ENCODE measurements at places on chromosomes 11 and 22.

DNA sequence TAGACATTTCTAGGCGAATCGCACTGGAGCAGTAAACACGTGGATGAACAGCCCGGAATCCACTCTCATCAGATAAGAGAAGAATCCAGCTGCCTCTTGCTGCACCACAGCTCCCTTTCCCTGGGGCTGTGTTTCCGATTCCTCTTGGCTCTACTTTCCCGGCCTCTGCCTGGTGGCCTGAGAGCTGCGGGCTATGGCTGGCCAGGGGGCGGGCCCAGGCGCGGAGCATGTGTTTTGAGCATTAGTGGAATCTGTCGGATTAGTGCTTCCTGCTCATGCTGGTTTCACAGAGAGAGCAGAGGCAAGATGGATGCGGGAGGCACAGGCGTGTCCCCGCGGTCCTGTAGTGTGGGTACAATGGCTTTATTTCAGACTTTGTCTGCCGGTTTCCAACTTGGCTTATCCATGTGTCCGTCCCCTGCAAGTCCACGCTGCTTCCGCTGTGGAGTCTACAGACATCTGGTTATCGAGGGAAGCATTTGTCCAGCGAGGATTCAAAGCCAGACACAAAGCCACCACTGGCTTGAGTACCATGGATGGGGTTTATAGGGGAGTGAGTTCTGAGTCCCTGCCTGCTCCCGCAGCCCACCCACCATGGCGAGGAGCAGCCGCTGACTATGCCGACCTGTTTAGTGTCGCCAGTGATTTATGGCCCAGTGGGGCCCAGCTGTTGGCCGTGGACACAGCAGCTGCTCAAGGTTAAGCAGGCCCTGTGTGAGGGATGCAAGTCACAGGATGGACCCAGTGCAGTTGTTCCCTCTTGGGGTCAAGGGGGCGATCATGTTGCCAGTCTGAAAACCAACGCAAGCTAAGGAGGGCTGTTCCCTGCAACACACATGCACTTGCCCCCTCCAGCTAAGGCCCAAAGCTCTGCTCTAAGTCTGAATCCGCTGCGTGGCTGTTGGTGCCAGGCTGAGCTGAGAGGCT, 43.3 kb upstream of the EP300 start:
- DNase-seq = no peak

DNA sequence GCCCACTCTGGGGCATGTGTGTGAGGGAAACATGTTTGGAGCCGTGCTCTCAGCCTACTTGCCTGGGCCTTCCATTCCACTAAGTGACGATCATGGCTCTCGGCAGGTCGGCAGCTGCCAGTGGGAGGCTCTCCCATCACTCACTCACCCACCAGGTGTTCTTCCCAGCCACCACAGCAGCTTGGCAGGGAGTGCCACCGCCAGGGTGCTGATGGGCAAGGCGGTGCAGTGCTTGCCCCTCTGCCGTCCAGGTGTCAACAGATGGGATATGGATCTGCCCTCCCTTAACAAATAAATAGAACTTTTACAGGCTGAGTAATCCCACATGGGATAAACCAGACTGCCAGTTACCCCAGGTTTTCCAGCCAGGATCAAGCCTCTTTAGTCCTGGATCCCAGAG, 205.5 kb upstream of the TMEM45B start:
- no peak for DNase-seq

- no peak for DNase-seq
These were observed 489.4 kb upstream of the CADM1 start for GRCh38 chr11:115993590-115993989.

DNA sequence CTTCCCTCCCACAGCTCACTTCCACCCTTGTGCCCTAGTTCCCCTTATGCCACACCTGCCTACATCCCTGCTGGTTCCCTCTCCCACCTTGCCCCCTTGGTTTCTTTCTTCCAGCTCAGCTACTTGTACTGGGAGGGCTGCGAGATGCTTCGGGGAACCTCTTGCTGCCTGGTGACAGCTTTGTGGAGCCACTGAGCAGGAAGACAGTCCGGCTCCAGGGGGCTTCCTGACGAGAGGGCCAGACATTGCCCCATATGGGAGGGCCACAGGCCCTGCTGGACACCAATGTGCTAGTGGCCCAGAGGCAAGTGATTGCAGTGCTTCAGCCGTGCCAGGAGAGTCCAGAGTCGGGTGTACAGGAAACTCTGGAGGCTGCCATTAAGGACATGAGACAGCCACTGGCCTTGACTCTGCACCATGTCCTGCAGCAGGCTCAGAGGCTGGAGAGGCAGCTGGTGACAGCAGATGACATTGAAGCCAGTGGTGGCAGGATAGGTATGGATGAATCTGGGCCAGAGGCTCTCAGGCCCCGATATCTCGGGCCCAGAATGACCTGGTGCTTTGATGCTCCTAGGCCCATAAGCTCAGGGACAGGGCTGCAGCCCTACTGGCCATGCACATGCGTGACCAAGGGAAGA, 54.3 kb downstream of the BTG4 start:
- DNase-seq = no peak

DNA sequence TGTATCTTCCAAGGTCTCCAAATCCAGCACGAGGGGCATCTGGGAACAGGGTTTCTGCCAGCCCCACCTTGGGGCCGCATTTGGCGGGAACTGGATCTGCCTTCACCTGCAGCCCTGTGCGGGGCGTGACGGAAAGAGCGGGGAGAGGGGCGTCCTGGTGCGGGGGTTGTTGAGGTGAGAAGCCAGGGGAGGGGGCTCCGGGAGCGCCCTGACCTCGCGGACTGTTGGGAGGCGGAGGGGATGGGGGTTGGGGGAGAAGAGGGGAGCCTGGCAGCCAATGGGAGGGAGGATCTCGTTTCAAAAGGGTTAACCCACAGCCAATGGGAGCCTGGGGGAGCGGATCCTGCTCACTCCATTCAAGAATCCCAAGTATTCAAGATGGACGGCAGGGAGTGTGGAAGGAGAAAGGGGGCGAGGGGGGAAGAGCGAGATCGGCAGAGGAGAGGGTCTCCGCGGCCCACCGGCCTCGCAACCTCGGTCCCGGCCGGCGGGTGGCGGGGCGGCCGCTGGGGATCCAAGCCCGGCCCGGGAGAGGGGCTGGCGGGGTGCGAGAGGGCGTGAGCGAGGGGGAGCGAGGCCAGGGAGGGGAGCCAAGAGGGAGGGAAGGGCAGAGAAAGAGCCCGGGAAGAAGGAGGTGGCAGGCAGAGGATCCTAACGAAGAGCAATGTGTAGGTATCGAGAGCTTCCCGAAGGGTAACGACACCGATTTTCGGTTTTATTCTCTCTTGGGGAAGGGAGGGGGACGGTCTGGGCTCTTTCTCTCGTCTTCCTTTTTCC, 11.5 kb downstream of the YPEL4 start:
- DNase-seq = no peak

- DNase-seq = no peak
These were observed 48.2 kb upstream of the CCDC134 start for GRCh38 chr22:41752011-41752970.

- DNase-seq = no peak
These were observed 35.6 kb downstream of the KCNC1 start for GRCh38 chr11:17770048-17770652.

DNA sequence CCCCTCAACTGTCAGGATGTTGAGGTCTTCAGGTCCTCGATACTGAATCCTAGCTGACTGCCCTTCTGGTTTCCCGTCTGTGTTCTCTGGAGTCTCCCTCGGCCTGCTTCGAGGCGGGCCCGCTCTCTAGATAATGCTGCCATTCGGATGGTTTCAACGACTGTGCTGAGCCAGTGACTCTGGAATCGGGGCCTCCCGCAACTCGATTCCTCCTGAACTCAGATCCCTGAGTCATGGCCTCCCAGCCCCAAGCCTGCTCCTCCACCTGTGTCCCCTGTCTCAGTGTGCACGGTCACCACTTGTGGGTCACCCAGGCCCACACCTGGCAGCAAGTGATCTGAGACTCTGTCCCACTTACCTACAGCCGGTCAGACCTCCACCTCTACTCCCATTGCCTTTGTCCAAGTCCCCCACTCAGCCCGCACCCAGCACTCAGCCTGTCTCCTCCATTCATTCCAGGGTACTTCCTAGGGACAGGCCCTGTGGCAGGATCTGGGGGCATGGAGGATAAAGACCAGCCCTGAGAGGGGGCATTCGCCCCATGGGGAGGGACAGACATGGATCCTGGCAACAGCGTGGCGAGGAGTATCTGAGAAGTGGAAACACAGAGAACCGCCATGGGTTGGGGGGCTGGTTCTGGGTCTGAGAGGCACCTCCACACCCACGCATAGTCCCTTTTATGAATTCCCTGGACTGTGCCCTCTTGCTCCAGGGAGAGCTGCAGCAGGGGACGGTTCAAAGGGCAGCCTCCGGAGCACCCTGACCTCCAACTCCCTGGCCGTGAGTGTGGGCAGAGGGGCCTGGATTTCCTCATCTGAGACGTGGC, 14.3 kb downstream of the MPST start:
- DNase-seq = no peak

GRCh38 chr11:35494957-35495490, 30.4 kb downstream of the PAMR1 start:
- DNase-seq = no peak
